ENCODE measurements at places on chromosomes 5 and 9. TPM values are rescaled to one million over a fixed set of nuclear protein-coding genes. Genes with fewer than 3 reads are reported as not detected.

DNA sequence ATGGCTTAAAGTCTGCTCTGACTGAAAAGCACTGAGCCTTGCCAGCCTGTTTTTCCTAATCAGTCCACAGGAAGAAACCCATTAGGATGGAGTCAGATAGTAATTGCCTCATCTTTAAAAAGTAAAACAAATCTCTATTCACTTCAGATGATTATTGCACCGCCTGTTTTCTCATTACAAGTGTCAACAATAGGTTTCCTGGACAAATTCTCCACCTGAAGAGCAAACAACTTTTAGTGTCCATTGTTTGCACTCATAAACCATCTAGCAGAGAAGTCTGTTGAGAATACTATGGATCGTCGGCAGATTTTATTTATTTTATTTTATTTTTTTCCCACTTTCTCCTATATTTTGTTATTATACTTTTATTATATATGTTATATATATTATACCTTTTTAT, 20.3 kb downstream of the C5orf63 start:
- DNase-seq, result no peak

GRCh38 chr9:93907551-93908199, 47.5 kb downstream of the BARX1 start:
- DNase-seq, result no peak

DNA sequence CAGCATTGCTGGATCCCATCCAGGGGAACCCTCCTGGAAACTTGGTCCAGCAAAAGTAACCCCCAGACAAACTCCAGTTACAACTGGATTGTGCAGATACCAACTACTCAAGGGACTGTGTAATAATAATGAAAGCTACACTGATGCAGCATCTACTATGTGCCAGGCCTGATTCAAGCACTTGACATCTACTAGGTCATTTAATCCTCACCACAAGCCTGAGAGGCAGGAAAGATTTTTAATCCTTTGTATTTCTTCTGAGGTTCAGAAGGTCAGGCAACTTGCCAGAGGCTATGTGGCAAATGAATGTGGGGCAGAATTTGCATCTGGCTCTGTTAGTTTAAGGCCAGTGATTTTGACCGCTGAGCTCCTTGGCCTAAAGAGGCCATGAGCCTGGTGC, 29.5 kb upstream of the FOXI1 start:
- DNase-seq, result no peak

DIPK1B gene
- total RNA-seq, result not detected

- DNase-seq, result no peak
Observed at GRCh38 chr5:34687269-34688011, 31.3 kb downstream of the RAI14 start.

DNA sequence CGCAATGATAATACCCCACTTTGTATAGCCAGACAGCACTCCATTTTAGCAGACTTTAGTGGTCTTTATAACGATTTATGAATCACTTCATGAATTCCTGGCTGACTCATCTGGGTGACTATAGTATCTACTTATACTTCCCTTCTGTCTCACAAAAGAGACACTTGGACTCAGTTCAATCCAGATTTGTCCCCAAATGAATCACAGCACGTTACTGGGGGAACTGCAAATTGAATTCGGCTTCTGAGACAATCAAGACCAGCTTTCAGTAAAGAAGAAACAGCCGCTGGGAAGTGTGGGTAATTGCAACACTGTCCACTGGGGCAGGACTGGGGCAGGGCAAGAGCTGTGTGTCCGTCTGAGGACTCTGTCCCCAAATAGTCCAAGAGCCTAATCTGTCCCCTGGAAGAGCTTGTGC, 337.3 kb upstream of the RFX3 start:
- no peak for DNase-seq

PAPPA gene
- not detected for total RNA-seq

- no peak for DNase-seq
Observed at GRCh38 chr5:5069851-5070250, 70.3 kb upstream of the ADAMTS16 start.

GRCh38 chr5:170266570-170267381, 30.8 kb downstream of the LCP2 start:
- peak; percentile 76 for DNase-seq

DNA sequence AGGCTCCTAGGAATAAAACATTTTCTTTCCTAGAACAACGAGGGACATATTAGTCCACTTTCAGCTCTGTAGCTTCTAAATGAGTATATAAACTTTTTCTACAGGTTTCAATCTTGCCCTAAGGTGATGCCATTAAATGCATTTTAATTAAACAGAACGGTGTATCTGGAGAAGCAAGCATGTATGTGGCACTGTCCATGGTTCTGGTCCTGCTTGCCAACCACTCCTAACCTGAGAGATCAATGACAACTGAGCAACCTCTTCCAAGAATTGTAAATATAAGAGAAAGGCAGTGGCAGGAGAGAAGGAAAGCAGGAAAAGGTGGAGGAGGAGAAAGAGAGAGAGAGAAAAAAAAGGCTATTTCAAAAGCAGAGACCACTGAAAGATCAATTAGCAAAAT, 95.6 kb upstream of the SPOCK1 start:
- DNase-seq, result no peak
